ENCODE measurements at places on chromosomes 6 and 20.

GRCh38 chr6:30202366-30202765 is 10.8 kb downstream of the TRIM26 start:
- no peak for DNase-seq

GRCh38 chr6:37894585-37894984 is 75.1 kb downstream of the ZFAND3 start:
- DNase-seq, result no peak

DNA sequence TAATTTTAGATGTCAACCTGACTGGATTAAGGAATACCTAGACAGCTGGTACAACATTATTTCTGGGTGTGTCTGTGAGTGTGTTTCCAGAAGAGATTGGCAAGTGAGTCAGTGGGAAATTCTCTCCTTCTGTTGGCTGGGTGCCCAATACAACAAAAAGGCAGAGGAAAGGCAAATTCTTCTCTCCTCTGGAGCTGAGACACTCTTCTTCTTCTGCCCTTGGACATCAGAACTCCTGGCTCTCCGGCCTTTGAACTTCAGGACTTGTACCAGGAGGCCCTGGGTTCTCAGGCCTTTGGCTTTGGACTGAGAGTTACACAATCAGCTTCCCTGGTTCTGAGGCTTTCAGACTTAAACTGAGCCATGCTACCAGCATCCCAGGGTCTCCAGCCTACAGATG is 7.8 kb upstream of the BTN3A1 start:
- peak; percentile 33 for DNase-seq

GRCh38 chr20:42376131-42376530 is 758.0 kb upstream of the CHD6 start:
- no peak for DNase-seq
